A549 treated with Mapracorat at 1 μM for 4 hours (cell line): ENCODE measurements at places on chromosomes 11 and 22. TPM values are rescaled to one million over a fixed set of nuclear protein-coding genes. Genes with fewer than 3 reads are reported as not detected.

The MS4A7 gene
- total RNA-seq: not detected in 5 replicates

The WNT11 gene
- 1.0 to 1.9 TPM (median 1.7 TPM) in 5 replicates for total RNA-seq

The APOA5 gene
- total RNA-seq: not detected in 5 replicates

The FOLR1 gene
- not detected in 5 replicates for total RNA-seq

The FAM227A gene
- 0.74 to 1.3 TPM (median 0.75 TPM) in 5 replicates for total RNA-seq

The RAG2 gene
- total RNA-seq: not detected in 5 replicates

The OR6A2 gene
- total RNA-seq: not detected in 5 replicates

The APOC3 gene
- not detected in 5 replicates for total RNA-seq

The PAK1 gene
- total RNA-seq: 20.6 to 23.5 TPM (median 21.9 TPM) in 5 replicates

The EMID1 gene
- 0.29 to 0.40 TPM (median 0.36 TPM) in 5 replicates for total RNA-seq

The GDPD4 gene
- not detected in 5 replicates for total RNA-seq

The SCN4B gene
- total RNA-seq: 0.02 to 0.05 TPM (median 0.03 TPM) in 3 of 5 replicates, not detected in the others

The USH1C gene
- total RNA-seq: 0.99 to 1.7 TPM (median 1.3 TPM) in 5 replicates

The SGSM1 gene
- total RNA-seq: 0.24 to 0.76 TPM (median 0.58 TPM) in 5 replicates

The DAGLA gene
- 3.8 to 7.1 TPM (median 6.5 TPM) in 5 replicates for total RNA-seq

The APOL5 gene
- not detected in 5 replicates for total RNA-seq

The PLAAT4 gene
- 1.4 to 2.6 TPM (median 1.8 TPM) in 5 replicates for total RNA-seq

The DCHS1 gene
- total RNA-seq: 0.06 to 0.12 TPM (median 0.10 TPM) in 5 replicates

The CRYBB2 gene
- not detected in 5 replicates for total RNA-seq

The SYVN1 gene
- 27.8 to 40.9 TPM (median 37.6 TPM) in 5 replicates for total RNA-seq

The TBX10 gene
- total RNA-seq: not detected in 5 replicates

The ZNF214 gene
- 0.56 to 0.98 TPM (median 0.79 TPM) in 5 replicates for total RNA-seq

The PTPRCAP gene
- 0.24 to 0.72 TPM (median 0.29 TPM) in 4 of 5 replicates, not detected in the other for total RNA-seq

The OR8A1 gene
- total RNA-seq: not detected in 5 replicates

The C11orf52 gene
- 0.18 to 0.28 TPM (median 0.21 TPM) in 3 of 5 replicates, not detected in the others for total RNA-seq

The SPDYC gene
- not detected in 5 replicates for total RNA-seq

The FAM83F gene
- total RNA-seq: not detected in 5 replicates

The CCDC116 gene
- total RNA-seq: 0.06 to 0.13 TPM (median 0.06 TPM) in 3 of 5 replicates, not detected in the others

The ZFTA gene
- total RNA-seq: 3.8 to 6.9 TPM (median 6.0 TPM) in 5 replicates

The MS4A6E gene
- not detected in 5 replicates for total RNA-seq

The H19 gene
- total RNA-seq: 8.2 to 16.8 TPM (median 14.6 TPM) in 5 replicates

The ATG13 gene
- 46.8 to 64.6 TPM (median 53.7 TPM) in 5 replicates for total RNA-seq

The MGAT3 gene
- 0.43 to 0.84 TPM (median 0.71 TPM) in 5 replicates for total RNA-seq

The SEPTIN3 gene
- total RNA-seq: 1.0 to 1.4 TPM (median 1.2 TPM) in 5 replicates

The TRIM29 gene
- 19.3 to 24.1 TPM (median 22.6 TPM) in 5 replicates for total RNA-seq

The LGALS12 gene
- not detected in 5 replicates for total RNA-seq

The WDR74 gene
- total RNA-seq: 74.3 to 86.7 TPM (median 77.3 TPM) in 5 replicates

The CSNK2A3 gene
- 1.7 to 2.5 TPM (median 2.0 TPM) in 5 replicates for total RNA-seq

The GRIA4 gene
- total RNA-seq: not detected in 5 replicates

The P2RY2 gene
- total RNA-seq: 8.6 to 13.0 TPM (median 11.6 TPM) in 5 replicates

The ENTHD1 gene
- not detected in 5 replicates for total RNA-seq
